ENCODE measurements at places on chromosomes 11 and 22.

DNA sequence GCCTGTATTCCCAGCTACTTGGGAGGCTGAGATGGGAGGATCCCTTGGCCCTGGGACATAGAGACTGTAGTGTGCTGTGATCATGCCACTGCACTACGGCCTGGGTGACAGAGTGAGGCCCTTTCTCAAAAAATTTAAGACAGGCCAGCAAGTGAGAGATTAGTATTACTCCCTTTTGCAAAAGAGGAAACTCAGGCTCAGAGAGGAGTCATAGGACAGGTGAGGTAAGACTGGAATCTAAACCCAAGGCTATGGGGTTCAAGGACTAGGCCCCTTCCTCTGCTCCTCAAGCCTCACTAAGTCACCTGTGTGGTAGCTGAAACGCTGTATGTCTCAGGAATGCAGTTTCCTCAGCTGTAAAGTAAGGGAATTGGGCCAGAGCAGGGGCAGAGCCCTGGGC is 1.6 kb upstream of the P2RY2 start:
- no peak for DNase-seq

- DNase-seq, result no peak
Measured at GRCh38 chr11:5809905-5810795, 1.4 kb downstream of the OR52N2 start.

DNA sequence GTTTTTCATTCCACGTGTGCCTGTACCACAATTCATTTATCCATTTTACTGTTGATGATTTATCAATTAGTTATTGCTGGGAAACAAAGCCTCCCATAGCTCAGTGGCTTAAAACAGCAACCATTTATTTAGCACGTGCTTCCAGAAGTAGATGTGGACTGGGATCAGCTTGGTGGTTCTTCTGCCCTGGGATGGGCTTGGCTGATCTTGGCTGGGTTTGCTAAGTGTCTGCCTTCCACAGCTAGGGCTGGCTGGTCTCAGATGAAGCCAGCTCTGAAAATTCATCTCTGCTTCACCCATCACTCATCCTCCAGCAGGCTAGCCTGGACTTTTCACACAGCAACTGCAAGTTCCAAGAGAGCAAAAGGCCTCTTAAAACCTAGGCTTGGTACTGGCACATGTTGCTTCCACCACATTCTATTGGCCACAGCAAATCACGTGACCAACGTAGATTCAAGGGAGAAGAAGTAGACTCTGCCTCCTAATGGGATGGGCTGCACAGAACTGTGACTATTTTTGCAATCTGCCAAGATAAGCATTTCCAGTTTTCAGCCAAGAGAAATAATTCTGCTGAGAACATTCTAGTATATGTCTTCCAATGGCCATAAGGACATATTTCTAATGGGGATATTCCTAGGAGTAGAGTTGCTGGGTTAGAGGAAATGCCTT is 124.9 kb downstream of the MN1 start:
- no peak for DNase-seq

DNA sequence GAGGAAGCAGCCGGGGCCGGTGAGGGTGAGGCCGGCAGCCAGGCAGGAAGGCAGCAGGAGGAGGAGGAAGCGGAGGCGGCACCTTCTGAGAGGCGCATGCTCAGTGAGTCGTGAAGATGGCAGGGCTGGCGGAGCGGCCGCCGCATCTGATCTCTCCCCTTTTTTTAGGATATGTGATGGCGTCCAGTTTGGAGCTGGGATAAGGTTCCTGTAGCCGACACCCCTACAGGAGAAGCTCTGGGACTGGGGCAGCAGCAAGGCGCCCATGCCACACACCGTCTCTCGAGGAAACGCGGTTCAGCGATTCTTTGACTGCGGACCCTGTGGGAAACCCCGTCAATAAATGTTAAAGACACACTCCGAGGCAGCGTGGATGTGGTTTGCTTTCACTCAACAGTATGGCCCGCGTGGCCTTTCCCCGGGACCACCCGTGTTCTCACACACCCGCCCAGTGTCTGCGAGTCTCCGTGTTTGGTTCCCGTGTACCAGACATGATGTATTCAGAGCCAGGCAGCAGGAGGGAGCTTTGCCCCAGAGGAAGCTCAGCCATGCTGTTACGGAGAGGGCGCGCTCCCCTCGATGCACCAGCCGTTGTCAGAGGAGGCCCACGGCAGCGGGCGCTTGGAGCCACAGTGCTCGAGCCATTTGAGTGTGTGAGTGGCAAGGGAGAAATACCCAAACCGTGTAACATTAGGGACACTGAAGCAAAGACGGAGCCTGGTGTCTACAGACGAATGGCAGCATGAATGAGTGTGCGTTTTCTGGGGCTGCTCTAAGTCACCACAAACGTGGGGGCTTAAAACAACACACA is 27.7 kb upstream of the PARVB start:
- DNase-seq, result no peak

DNA sequence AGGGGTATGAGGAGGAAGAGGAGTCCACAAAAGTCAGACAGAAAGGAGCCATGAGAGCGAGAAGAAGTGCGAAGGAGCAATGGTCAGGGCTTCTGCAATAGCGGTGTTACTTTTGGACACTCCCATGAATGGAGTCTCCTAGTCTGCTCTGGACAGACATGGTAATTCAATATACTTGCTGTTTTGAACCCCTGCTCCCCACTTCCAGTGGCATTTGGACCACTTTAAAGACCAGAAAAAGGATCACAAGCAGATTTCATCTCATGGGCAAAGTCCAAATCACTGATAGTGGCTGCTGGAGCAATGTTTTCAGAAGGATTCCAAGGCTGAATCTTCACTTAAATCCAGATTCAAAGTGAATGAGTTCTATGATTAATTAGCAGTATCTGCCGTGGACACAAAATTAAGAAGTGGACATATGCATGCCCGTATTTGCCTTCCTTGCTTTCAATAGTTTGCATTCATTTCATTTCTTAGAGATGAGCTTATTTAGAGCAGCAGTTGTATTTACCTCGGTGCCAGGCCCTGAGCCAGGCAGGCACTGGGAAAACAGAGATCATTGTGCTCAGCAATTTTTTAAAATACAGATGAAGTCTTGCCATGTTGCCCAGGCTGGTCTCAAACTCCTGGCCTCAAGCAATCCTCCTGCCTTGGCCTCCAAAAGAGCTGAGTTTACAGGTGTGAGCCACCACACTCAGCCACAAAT is 72.0 kb downstream of the SLC1A2 start:
- no peak for DNase-seq

- DNase-seq, result no peak
Measured at GRCh38 chr11:1803246-1803645, 31.5 kb upstream of the SYT8 start.

GRCh38 chr11:46352063-46352841 is 5.0 kb downstream of the DGKZ start:
- DNase-seq, result peak; percentile 75

DNA sequence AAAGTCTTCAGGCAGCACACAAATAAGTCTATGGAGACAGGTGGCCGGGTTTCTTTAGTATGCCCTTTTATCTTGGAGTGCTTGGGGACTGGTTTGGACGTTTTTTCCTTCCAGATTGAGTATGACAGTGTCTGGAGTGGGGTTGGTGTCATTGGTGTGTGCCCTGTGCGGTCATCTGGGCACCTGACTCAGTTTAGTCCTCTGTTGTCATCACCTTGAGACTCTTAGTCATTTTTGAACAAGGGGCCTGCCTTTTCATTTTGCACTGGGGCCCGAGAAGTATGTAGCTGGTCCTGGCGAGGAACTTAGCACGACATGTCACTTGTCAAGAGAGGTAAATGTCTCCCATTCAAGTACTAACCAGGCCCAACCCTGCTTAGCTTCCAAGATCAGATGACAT is 27.2 kb upstream of the MYO18B start:
- DNase-seq, result no peak

DNA sequence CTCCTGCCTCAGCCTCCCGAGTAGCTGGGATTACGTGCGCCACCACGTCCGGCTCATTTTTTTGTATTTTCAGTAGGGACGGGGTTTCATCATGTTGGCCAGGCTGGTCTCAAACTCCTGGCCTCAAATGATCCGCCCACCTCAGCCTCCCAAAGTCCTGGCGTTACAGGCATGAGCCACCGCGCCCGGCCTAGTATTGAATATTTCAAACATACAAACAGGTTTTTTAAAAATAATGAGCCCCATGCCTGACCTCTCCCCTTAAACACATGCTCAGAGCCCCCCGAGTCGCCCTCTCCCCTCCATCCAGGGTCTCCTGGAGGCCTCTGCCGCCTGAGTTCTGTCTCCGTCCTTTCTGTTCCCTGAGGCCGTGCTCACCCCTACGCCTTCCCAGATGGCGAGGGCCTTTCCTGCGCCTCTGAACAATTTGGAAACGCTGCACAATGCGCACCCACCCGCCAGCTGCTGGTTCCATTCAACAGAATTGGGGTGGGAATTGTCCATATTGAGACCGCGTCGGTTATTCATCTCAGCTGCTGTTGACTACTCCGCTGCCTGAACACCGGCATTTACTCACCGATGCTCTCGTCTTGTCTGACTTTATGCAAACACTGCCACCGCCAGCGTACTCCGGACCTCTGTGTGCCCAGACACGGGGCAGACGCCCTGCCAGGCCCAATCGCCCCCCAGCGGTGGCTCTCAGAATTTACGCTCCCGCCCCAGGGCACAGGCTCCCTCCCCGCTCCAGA is 13.6 kb upstream of the RNH1 start:
- DNase-seq, result no peak

Measured in H54 (cell line).